Stimulated activated CD8-positive, alpha-beta memory T cell treated with anti-CD3 and anti-CD28 coated beads, Interleukin-4, amount 100 ng/mL, for 1 hour (primary cell): ENCODE measurements at places on chromosomes 7 and 10.

- DNase-seq, result no peak
These were observed 89.6 kb downstream of the USP6NL start for GRCh38 chr10:11521860-11522259.

DNA sequence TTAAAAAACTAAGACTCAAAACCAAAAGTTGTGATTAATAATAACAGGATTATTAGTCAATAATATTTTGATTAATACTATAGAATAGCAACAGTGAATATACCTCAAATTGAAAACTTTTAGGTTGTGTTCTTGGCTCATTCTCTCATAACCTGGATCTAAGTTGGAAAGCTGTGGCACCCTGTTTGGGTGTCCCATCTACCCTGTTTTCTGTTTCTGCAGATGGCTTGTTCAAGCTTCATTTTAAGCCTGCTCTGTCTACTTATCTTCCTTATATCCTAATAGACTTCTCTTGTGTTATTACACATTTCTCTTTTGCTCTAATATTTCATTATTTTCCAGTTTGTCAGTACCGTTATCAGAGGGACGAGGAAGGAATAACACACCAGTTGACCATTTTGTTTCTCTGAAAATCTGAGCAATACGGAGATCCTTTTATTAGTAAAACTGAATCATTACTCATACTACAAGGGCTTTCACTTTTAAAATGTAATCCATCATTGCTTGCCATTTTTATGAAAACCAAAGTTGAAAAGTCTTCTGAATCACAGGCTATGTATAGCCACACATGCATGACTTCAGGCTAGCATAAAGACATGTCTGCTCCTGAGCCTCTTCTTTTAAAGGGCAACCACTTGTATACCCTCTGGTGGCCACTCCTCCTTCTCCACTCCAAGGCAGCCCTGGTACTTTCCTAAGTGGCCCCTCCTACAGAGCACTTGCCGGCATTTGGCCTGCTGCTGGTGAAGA is 22.3 kb downstream of the COX15 start:
- no peak for DNase-seq

GRCh38 chr10:62491597-62491996 is 117.4 kb downstream of the ZNF365 start:
- DNase-seq, result no peak

DNA sequence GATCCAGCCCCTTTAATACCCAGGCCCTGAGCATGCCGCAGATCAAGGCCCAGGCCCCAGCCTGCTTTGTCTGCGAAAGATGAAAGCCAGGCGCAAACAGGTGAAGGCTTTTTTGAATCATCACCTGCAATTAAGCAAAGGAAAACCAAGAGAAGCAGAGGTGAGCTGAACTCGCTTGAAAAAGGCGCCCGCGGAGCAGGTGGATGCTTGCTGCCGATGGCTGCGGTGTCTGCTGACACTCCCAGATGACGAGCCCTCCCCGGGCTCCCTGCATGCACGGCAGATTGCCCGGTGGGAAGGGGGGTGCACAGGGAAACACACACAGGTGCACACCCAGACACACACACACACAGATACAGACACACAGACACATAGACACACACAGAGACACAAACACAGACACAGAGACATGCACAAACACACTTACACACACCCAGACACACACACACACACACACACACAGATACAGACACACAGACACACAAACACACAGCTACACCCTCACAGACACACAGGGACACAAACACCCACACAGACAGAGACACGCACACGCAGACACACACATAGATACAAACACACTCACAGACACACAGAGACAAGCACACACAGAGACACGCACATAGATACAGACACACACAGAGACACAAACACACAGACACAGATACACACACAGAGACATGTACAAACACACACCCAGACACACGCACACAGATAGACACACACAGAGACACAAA is 142.6 kb upstream of the RNF32 start:
- no peak for DNase-seq

DNA sequence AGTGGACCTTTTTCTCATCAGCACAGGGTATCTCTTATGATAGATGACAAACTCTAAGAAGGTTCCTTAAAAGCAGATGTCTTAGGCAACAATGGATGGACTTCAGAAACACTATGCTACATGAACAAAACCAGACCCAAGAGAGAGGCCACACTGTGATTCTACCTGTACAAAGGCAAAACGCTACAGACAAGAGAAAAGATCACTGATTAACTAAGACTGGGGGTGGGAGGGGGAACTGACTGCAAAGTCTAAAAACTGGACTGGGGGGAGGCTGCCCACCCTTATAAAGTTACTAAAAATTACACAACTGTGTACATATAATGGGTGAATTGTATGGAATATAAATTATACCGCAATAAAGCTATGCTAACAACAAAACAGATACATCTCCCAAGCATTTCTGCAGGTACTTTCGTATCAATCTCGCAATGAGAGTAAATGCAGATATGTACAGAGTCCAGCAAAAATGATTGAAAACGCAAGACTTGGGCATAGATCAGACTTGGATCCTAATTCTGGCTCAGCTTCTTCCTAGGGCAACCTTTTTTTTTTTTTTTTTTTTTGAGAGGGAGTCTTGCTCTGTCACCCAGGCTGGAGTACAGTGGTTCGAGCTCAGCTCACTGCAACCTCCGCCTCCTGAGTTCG is 179.7 kb downstream of the FAM107B start:
- DNase-seq, result no peak

DNA sequence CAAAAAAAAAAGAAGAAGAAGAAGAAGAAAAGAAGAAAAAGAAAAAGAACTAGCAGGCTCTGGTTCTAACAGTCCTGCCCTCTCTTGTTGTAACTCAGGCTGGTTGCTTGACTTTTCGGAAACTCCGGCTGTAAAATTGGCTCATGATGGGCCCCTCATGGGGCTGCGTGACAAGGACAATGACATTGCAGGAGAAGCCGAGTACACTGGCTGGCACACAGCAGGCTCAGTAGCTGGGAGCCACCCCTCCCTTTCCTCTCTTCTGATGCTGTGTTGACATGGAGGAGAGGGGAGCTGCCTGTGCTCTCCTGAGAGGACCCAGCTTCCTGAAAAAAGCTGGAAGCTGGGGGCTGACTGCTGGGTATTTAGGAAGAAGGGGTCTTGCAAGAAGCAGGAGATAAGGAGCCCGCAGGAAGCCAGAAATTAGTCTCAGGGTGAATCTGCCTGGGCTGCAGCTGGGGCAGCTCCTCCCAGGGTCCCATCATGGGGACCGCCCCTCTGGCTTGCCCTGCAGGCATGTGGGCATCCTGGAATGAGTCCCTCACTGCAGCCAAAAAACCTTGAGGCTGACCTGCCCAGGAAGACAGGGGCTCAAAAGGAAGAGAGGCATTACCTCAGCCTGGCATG is 14.6 kb upstream of the GPR26 start:
- DNase-seq, result no peak
